ENCODE measurements at places on chromosomes 4 and X. TPM values are rescaled to one million over a fixed set of nuclear protein-coding genes. Genes with fewer than 3 reads are reported as not detected.

DNA sequence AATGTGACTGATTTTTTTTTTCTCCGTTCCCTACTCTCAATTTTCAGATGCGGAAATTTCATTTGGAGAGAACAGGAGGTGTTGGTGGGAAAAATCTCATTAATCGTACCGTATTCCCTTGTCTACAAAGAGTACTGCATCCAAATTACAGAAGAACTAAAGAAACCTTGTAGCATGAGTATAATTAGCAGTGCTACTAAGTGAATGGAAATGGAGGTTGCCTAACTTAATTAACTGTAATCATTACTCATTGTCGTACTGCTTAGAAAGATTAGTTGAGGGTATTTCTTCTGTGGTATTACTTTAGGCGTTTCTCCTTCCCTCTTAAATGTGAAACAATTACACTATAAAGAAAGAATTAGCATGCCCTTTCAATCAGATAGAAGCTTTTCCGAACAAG, 81.7 kb downstream of the DMD start:
- DNase-seq, result no peak

GRCh38 chr4:78622253-78622979, 70.8 kb downstream of the ANXA3 start:
- DNase-seq, result no peak

DNA sequence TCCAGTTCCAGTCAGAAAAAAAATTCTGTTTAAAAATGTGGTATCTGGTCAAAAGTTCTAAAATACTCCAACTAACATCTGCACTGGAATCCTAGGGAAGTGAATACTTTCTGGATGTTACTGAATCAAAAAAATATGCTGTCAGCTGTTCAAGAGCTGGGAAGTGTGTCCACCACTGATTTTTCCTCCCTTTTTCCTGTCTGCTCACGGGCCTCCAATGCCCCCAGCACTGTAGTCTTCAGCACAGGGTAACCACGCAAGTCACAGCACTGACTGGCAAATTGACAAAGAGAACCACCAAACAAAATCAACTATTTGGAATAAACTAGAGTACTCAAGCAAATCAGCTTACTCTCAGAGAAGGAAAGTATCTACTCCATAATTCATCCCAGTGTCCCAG, 9.9 kb downstream of the VEGFC start:
- no peak for DNase-seq

GRCh38 chrX:9535101-9535500, 70.2 kb downstream of the TBL1X start:
- DNase-seq, result no peak

DNA sequence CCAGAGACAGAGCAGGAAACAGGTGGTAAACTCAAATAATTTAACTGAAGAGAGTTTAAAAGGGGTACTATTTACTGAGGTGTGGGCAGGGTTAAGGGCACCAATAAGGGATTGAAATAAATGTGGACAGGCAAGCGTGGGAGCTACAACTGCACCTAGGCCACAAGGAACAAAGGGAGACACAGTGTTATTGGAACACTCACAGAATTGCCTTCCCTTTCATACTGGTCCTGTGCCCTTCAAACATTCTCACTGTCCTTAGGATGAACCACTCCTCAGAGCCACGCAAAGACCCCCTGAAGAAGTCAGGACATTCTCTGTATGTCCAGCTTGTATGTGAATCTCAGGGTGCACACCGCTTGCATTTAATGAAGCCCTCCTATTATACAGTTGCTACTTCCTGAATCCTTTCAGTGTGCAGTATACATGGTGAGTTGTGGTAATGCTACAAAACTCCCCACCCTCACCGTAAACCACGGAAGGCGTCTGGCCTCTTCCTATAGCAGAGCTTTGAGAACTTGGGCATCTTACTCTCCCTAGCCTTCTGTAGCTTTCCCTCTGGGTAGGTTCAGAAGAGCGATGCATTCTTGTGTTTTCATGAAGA, 9.6 kb upstream of the MRPL1 start:
- no peak for DNase-seq

- DNase-seq, result no peak
These were observed 328.5 kb upstream of the GALNTL6 start for GRCh38 chr4:171484681-171485080.

DNA sequence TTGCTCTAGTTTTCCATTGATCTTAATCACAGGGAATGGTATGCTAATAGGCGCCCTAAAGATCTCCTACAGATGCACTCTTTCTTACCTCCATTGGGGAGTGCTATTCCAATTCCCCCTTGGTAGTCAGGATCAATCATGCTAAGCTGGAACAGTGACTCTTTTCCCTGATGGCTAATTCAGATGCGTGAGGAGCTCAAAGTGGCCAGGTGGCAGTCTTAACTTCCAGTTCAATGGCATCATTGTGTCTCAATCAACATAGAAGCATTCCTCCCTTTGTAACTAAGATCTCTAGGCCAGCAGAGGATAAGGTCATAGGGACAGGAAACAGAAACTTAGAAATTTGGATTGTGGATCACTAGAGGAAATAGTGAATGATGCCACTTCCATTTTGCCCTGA, 216.8 kb downstream of the GRID2 start:
- DNase-seq, result no peak

DNA sequence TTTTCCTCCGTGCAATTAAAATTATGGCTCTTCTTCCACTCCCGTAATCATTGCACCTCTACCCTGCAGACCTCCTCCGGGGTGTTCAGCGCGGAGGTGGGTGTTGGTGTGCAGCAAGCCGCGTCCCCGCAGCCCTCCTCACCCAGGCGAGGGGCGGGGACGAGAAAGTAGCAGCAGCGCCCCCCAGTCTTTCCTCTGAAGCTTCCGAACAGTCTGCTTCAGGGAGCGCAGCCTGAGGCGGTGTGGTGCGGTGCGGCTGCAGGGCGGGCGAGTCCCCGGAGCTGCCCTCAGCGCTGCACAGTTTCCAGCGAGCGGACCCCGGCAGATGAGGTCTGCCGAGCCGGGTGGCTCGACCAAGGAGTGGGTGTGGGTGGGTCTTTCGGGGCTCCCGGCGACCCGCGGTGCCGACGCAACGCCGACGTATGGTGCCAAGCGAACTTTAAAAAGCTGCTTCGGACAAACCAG, at the start of gene FRAS1:
Gene FRAS1 (plus strand): TSS at position 189 of the 465 bp plus-strand sequence. CDS start 687 bp downstream, outside the sequence.
- DNase-seq, result no peak

DNA sequence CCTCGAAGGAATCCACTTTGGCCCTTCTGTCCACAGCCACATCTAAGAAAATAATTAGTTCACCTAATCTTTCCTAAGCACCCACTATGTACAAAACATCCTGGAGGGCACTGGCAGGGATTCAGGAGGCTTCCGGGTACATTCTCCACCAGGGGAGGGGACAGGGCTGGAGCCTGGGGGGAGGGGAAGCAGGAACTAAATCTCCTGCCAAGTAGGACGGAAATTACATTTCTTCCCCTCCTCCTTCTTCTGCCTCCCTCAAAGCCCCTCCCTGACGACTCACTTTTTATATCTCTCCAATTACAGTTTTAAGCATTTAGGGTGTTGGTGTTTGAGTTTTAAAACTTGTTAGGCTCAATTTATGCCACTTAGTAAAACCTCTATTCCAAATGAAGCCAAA, 203.1 kb downstream of the BCOR start:
- no peak for DNase-seq

DNA sequence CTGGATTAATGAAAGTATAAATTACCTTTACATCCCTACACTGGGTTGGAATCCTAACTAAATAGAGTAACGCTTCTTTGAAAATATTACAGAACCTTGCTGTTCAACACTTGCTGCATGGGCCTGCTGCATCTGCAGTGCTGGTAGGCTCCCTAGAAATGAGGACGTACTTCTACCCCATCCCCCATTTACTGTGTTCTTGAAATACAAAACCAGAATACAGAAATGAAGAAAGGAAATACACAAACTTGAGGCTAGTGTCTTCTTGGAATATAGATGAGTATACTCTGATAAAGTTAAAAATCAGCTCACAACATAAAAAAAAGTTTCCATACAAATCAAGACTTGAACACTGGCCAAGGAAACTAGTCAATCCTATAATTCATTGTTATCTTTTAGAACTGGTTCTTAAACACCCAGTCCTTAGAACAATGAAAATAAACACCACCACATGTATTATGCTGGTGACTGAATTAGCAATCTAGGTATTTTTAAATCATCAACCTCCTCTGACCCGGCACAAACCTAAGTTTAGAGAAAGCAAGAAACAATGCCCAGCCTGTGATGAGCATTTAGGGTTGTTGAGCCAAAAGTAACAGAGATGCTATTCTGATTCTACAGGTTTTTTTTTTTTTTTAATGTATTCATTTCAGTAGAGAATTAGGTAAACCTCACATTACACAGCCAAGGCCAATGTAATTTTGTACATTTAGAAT, 49.7 kb downstream of the ATP8A1 start:
- DNase-seq, result no peak

- no peak for DNase-seq
These were observed 106.6 kb upstream of the SH3RF1 start for GRCh38 chr4:169377367-169377766.

The RNF113A gene
- 12.5 TPM for total RNA-seq

The KCNIP4 gene
- not detected for total RNA-seq

The FGD1 gene
- 4.3 TPM for total RNA-seq
